Posterior vena cava (tissue), 2 donors: ENCODE measurements at places on chromosomes 1 and 21.

GRCh38 chr1:198933515-198934222 is 294.8 kb downstream of the PTPRC start:
- no peak for DNase-seq

GRCh38 chr1:54312796-54313316 is 93.3 kb downstream of the SSBP3 start:
- no peak for DNase-seq

GRCh38 chr1:230821346-230821745 is 47.0 kb downstream of the C1orf198 start:
- DNase-seq, result no peak

GRCh38 chr1:108042610-108043009 is 77.6 kb upstream of the VAV3 start:
- DNase-seq, result no peak

DNA sequence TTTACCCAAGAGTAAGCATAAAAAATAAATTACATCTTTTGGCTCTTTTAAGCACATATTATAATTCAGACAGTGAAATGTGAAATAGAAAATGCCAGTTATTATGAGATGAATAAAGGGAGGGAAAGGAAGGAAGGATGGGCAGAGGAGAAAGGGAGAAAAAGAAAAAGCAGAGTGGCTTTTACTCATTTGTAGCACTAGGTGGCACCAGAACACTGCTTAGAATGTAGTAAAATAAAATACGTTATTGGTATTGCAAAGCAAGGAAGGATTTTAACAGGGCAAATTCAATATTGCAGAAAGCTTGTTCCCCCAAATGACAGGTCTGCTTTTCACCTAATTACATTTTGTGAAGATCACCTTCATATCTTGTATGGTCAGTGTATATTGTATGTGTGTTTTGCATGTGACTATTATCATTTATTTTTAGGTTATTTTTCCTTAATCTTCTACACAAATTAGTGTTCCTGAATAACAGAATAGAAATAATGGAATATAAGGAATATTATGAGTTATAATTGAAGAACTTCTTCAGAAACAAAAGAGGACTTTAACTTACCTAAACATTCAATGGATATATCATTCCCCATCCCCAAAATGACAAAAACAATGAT is 9.1 kb upstream of the PCNX2 start:
- DNase-seq, result no peak

- no peak for DNase-seq
Measured at GRCh38 chr21:44965251-44966022, 25.6 kb downstream of the SLX9 start.

DNA sequence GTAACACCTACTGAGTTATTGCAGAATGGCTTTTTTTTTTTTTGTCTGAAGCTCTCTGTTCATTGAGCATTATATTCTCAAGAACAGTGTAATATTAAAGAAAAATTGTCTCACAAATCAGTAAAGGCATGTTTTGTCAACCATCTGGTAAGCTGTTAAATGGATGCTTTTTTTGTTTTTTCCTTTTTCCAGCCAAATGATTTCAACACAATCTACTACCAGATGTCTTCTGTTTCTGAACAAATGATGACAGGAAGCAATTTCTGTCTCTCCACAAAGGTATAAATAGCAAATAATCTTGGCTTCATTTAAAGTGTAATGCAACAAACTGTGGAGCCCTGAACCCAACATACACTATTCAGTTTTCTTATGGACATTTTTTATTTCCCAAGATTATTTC is 78.6 kb upstream of the RGS2 start:
- no peak for DNase-seq

- no peak for DNase-seq
Measured at GRCh38 chr1:59992040-59992820, 65.7 kb upstream of the CYP2J2 start.

DNA sequence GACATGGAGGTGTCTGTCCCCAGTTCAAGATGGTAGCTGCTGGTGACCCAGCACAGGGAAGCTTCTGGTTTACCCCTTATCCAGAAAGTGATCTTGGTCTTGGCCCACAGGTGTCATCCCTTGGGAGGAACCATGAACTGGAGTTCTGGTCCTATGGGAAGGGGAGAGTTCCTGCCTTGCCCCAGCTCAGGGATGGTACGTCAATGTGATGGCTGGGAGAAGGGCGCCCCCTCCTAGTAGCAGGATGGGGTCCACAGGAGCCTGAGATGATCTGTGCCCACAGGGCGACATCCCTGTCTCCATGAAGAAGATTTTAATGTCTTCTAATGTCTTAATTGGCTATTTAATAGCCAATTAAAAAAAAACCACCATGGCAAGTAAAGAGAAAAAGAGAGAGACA is 249.8 kb downstream of the SIPA1L2 start:
- DNase-seq, result no peak

GRCh38 chr1:242523719-242524570 is 552 bp downstream of the PLD5 start:
- DNase-seq, result no peak

DNA sequence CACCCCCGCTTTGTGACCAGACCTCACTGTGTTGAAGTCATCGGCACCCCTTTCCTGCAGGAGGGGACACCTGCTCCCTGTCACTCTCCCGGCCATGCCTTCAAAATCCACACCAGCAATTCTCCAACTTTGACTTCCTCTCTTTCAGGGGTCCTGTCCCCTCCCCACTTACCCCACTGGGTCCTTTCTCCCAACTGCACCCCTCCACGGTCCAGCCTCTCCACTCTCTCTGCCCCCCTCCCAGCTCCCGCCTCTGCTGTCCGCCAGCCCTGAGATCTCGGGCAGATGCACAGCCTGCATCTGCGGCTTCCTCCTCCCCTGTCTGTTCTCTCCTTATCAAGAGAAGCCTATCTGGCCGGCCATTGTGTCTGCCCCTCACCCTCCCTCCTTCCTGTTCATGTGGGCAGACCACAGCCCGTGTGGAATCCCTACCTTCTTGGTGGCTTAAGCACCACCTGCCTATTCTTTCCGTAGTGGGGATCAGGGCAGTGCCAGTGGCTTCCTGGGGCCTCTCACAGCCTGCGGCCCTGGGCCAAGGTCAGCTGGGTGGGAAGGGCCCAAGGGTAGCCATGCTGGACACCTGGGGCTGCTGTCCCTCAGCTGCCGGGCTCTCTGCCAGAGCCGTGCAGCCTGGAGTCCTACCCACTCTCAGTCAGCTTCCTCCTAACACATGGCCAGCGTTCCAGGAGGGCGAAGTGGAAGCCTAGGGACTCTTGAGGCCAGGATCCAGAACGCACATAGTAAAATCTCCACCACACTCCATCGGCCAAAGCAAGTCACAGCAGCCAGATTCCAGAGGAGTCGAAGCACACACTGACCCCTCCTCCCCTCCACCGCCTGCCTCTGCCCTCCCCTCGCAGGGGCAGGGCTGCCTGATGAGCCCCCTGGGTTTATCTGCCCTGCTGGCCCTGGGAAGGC is 5.1 kb upstream of the HES4 start:
- DNase-seq, result no peak

GRCh38 chr1:38624336-38625039 is 235.1 kb downstream of the RRAGC start:
- DNase-seq, result no peak

GRCh38 chr1:36964830-36965229 is 69.5 kb downstream of the GRIK3 start:
- DNase-seq, result no peak

- DNase-seq, result no peak
Measured at GRCh38 chr1:16324456-16324890, 27.8 kb downstream of the FBXO42 start.

DNA sequence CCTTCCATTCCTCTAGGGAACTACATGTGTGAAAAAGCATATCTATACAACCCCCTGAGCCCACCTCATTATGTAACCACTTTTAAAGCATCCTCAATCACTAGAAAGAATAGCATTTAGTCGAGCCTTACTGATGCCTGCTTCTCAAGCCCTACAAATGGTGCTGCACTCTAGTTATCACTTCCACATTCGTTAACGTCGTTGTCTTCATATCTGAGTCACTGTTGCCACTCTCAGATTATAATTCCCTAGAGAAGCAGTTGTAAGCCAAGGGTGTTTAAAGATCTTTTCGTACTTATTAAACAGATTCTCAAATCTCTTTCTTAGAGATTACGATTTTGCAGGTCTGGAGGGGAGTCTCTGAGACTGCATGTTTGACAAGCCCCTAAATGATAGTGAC is 16.5 kb downstream of the ATP1B1 start:
- DNase-seq, result no peak

- DNase-seq, result peak; percentile 94
Measured at GRCh38 chr1:228457396-228458176, 29.6 kb upstream of the RNF187 start.

GRCh38 chr1:9909234-9910046 is 629 bp downstream of the CTNNBIP1 start:
- peak; percentile 83 for DNase-seq

GRCh38 chr21:36250423-36251075 is 69.4 kb upstream of the MORC3 start:
- DNase-seq, result no peak

GRCh38 chr1:150372580-150372979 is 8.6 kb downstream of the RPRD2 start:
- no peak for DNase-seq

GRCh38 chr1:29478151-29478791 is 241.9 kb downstream of the PTPRU start:
- no peak for DNase-seq

GRCh38 chr1:166544561-166544960 is 294.7 kb upstream of the POGK start:
- no peak for DNase-seq
